ENCODE measurements at places on chromosomes 3 and 15. TPM values are rescaled to one million over a fixed set of nuclear protein-coding genes. Genes with fewer than 3 reads are reported as not detected.
A peak's percentile ranks its signal among the peaks of the same experiment; 100 is the strongest.

GRCh38 chr15:67678993-67679392 is 136.5 kb downstream of the MAP2K5 start:
- peaks cover 6% of the 10 kb centered on the region for H3K4me1 ChIP-seq
- no peaks in the 10 kb centered on the region for H3K27me3 ChIP-seq
- DNase-seq: peak; percentile 65
- H3K4me3 ChIP-seq: no peak overlapping the region
- no peak overlapping the region for H3K27ac ChIP-seq
- no peaks in the 10 kb centered on the region for H3K36me3 ChIP-seq

ZNF148 gene
- 18.1 TPM for polyA plus RNA-seq

DNA sequence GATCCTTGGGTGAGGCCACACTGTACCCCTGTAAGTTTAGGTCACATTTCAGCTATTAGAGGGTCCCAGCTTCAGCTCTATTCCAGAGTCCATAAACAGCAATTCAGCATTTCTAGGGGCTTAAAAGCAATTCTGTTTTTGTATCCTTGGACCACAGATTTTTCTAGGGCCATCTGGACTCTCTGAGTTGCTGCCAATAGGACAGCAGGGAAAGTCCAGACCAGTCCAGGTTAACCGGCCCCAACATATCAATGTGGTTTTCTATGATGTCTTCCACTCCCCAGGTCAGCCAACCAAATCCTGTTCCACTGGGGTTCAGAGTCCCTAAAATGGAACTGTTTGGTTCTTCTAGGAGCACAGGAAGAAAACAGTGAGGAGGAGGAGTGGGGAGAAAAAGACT is 40.0 kb downstream of the TYRO3 start:
- DNase-seq: no peak
- H3K4me3 ChIP-seq: no peak overlapping the region
- H3K27me3 ChIP-seq: no peaks in the 10 kb centered on the region
- no peaks in the 10 kb centered on the region for H3K36me3 ChIP-seq
- peaks cover 3% of the 10 kb centered on the region for H3K4me1 ChIP-seq
- H3K27ac ChIP-seq: no peak overlapping the region

CNTN6 gene
- polyA plus RNA-seq: 17.4 TPM

BUB1B gene
- polyA plus RNA-seq: 17.1 TPM

DNA sequence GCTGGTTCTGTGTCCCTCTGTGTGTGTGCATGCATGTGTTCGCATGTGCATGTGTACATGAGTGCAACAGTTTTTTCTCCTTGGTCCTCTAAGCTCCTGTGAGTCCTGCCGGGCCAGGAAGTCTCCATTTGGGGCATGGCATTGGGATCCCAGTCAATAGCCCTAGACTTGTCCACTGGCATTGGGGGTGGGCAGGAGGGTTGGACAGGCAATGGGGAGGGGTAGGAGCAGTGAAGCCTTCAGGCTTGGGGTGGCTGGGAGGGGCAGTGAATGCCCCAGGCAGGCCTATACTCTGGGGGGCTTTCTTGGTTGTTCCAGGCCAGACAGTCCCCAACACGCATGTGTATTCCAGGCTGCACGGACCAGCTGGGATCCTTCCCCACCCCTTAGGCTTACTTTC is 15.6 kb upstream of the C15orf39 start:
- H3K27ac ChIP-seq: no peak overlapping the region
- peaks cover 20% of the 10 kb centered on the region for H3K4me1 ChIP-seq
- no peaks in the 10 kb centered on the region for H3K36me3 ChIP-seq
- no peaks in the 10 kb centered on the region for H3K27me3 ChIP-seq
- DNase-seq: no peak
- no peak overlapping the region for H3K4me3 ChIP-seq

GRCh38 chr3:121948641-121949040 is 54.4 kb downstream of the SLC15A2 start:
- H3K36me3 ChIP-seq: peaks cover 3% of the 10 kb centered on the region
- no peak overlapping the region for H3K27ac ChIP-seq
- no peaks in the 10 kb centered on the region for H3K4me1 ChIP-seq

DNA sequence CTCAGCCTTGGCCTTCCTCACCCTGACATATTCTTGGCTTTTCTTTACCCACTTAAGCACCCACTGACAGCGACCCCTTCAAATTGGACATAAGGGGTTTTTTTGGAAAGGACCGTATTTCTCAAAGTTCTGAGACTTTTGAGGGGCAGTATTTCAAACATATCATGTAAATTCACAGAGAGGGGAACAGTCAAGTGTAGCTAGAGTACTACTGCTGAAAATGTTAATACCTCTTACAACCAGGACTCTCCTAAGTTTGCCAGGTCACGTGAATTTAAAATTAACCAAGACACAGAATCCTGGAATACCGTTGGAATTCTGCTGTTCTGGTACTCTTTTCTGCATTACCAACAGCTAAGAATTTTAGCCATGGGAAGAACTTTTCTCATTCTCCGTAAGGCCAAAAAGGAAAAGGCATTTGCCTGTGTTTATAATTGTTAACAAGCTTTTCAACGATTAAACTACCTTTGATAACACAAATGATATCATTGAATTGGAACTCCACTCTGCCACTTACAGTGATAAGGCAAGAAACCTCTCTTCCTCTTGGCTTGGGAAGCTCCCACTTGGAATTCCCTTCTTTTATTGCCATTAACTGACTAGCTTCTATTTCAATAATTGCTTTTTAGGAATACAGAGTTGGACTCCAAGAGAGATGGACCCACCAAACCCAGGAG is 597 bp upstream of the GBE1 start:
- DNase-seq: peak; percentile 14
- no peaks in the 10 kb centered on the region for H3K27me3 ChIP-seq
- H3K4me1 ChIP-seq: peaks cover 3% of the 10 kb centered on the region
- H3K27ac ChIP-seq: peak overlapping the region; percentile 97

- H3K36me3 ChIP-seq: peaks cover 4% of the 10 kb centered on the region
- peaks cover 7% of the 10 kb centered on the region for H3K4me1 ChIP-seq
- DNase-seq: no peak
Observed at GRCh38 chr15:101215681-101216080, 36.2 kb downstream of the CHSY1 start.

TERC gene
- polyA plus RNA-seq: 0.90 TPM

DNA sequence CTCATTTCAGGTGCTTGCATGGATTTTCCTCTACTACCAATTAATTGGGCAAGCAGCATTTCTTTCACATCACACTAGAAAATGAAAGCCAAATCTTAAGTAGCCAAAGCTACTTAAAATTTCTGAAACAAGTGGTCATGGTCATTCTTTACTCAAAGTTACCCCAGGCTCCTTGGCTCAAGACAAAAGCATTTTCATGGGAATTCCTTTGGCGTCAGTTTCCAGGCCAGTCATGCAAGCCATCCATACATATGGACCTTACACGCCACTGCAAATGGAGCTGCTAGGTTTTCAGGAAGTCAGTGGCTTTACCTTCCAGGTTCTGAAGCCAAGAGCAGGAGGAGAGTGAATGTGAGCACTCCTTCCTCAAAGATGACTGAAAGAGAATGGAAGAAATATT is 83.7 kb upstream of the IL12A start:
- H3K36me3 ChIP-seq: no peaks in the 10 kb centered on the region
- H3K4me1 ChIP-seq: peaks cover 3% of the 10 kb centered on the region
- DNase-seq: no peak
- H3K4me3 ChIP-seq: no peak overlapping the region
- no peak overlapping the region for H3K27ac ChIP-seq
- no peaks in the 10 kb centered on the region for H3K27me3 ChIP-seq

DNA sequence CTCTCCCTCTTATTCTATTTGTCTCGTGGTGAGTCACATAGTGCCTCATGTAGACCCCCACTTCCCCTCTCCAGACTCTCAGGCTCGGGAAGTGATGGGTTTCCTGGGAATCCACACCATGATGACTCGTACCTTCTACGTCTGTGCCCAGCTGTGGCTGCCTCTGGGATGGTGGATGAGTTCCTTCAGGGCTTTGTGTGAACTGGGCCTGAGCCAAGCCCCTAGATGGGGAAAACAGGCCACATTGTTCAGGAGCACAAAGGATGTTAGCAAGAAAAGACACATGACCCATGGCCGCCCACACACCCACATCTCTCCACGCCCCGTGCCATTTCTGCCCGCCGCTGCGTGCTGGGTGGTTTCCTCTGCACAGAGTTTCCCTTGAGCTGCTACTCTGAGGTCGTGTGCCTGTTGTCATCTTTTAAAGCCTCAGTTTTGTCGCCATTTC is 10.5 kb downstream of the ISG20 start:
- no peak overlapping the region for H3K4me3 ChIP-seq
- peaks cover 41% of the 10 kb centered on the region for H3K4me1 ChIP-seq
- no peak for DNase-seq
- no peaks in the 10 kb centered on the region for H3K36me3 ChIP-seq

- peak overlapping the region; percentile 89 for H3K27ac ChIP-seq
- peak overlapping the region; percentile 84 for H3K4me3 ChIP-seq
- peaks cover 52% of the 10 kb centered on the region for H3K4me1 ChIP-seq
- H3K36me3 ChIP-seq: peaks cover 22% of the 10 kb centered on the region
Observed at GRCh38 chr15:65376767-65377104, 1.1 kb downstream of the IGDCC3 start.

CHRNB4 gene
- polyA plus RNA-seq: 3.3 TPM

MB21D2 gene
- 18.9 TPM for polyA plus RNA-seq

GRCh38 chr3:134817297-134817696 is 22.2 kb downstream of the EPHB1 start:
- H3K36me3 ChIP-seq: no peaks in the 10 kb centered on the region
- no peak for DNase-seq
- H3K4me1 ChIP-seq: no peaks in the 10 kb centered on the region
- H3K27me3 ChIP-seq: no peaks in the 10 kb centered on the region
- no peak overlapping the region for H3K27ac ChIP-seq
- H3K4me3 ChIP-seq: no peak overlapping the region

DNA sequence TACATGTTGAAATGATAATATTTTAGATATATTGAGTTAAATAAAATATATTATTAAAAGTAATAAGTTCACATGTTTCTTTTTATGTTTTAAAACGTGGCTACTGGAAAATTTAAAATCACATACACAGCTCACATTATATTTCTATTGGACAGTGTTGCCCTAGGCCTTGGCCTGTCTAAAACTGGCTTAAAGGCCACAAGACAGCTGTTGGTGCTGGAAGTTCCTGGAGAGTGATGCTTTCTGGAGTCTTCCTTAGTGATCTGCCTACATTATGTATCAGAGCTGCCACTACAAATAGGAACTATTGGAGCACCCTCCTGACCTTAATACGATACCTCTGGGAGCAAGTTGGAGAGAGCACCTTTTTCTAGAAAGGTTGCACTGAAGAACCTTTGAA is 254.1 kb upstream of the C2CD4B start:
- H3K36me3 ChIP-seq: no peaks in the 10 kb centered on the region
- no peaks in the 10 kb centered on the region for H3K27me3 ChIP-seq
- H3K4me1 ChIP-seq: peaks cover 8% of the 10 kb centered on the region
- no peak overlapping the region for H3K4me3 ChIP-seq

GRK7 gene
- polyA plus RNA-seq: not detected

DNA sequence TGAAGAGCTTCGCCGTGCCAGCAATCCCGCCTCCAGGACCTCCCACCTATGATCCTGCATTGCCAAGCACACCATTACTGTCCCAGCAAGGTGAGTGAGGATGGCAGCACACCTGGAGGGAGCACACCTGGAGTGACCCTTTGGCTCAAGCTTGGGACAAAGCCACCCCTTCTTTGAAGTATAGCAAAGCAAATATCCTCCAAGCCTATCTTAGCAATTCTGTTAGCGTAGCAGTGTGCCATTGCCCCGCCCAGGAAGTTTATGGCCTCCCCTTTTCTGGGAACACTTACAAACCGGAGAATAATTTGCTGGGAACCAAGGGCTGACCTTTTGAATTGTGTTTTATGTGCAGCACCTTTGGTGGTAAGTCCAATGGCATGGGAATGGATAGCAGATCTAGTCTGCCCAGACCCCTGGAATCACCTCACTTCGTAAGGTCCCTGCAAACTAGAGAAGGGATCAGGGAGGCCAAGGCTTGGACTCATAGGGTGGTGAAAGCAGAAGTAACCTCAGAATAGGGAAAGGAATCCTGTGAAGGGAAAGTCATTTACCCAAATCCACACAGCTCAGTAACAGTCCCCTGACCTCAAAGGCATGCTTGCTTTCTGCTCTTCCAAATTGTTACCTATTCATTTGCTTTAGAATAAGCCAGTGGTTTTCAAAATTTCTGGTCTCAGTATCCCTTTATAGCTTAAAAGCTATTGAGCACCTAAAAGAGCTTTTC is 70.1 kb downstream of the HCN4 start:
- DNase-seq: no peak
- H3K4me3 ChIP-seq: no peak overlapping the region
- H3K27me3 ChIP-seq: no peaks in the 10 kb centered on the region
- no peaks in the 10 kb centered on the region for H3K4me1 ChIP-seq

PROK2 gene
- polyA plus RNA-seq: 0.33 TPM

DNA sequence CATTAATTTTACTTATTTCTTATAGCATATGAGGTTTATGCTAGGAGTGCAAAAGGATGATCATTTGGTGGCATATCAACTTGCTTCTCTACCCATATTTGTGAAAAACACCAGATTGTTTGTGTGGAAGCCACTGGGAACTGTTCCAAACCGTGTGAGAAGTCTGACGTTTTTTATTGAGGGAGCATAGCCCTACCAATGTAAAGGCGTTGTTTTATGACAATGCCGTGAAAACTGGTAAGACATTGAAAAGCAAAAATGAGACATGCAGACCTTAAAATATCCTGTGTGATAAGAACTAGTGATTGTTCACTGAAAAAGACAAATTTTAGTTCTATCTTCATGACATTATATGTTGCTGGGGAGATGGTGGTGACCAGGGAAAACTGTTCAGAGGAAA is 87.8 kb downstream of the CHL1 start:
- no peak overlapping the region for H3K4me3 ChIP-seq
- no peaks in the 10 kb centered on the region for H3K27me3 ChIP-seq
- H3K36me3 ChIP-seq: no peaks in the 10 kb centered on the region
- H3K27ac ChIP-seq: no peak overlapping the region

PARP15 gene
- polyA plus RNA-seq: 0.44 TPM

- no peak overlapping the region for H3K27ac ChIP-seq
- H3K27me3 ChIP-seq: no peaks in the 10 kb centered on the region
- H3K4me3 ChIP-seq: no peak overlapping the region
- DNase-seq: no peak
Observed at GRCh38 chr15:70182858-70183695, 85.4 kb upstream of the TLE3 start.

DNA sequence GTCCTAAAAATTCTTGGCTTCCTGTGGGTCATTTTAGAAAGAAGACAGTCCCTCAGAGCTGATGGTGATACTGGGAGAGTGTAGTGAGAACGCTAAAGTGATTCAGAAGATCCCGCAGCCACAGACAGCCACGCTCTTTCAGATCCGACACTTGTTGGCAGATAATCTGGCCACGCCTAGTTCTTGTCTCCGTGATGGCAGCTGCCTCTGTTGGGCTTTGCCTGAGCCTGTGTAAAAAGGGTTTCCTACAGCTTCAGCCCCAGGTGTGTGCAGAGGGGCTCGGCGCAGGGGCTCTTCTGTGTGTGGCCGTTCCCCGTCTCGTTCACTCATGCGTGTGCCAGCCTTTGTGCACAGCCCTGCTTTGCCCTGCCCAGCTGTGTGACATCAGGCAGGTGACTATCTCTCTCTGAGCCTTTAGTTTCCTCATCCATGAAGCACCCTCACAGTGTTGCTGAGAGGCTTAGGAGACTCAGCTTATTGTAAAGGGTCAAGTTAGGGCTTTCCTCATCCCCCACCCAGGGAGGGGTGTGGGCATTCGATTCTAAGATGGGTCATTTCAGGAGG is 6.3 kb downstream of the IRAK2 start:
- no peak overlapping the region for H3K27ac ChIP-seq
- no peaks in the 10 kb centered on the region for H3K36me3 ChIP-seq
- no peak overlapping the region for H3K4me3 ChIP-seq
- DNase-seq: no peak

GRCh38 chr15:64703632-64703959 is 71.8 kb downstream of the RBPMS2 start:
- no peak for DNase-seq
- H3K4me1 ChIP-seq: peaks cover 30% of the 10 kb centered on the region
- peaks cover 6% of the 10 kb centered on the region for H3K36me3 ChIP-seq
- H3K4me3 ChIP-seq: peak overlapping the region; percentile 84
- peak overlapping the region; percentile 82 for H3K27ac ChIP-seq
- H3K27me3 ChIP-seq: no peaks in the 10 kb centered on the region

ARNT2 gene
- polyA plus RNA-seq: 150 TPM

IL5RA gene
- 8.1 TPM for polyA plus RNA-seq
